ENCODE measurements at places on chromosomes 11 and 22. TPM values are rescaled to one million over a fixed set of nuclear protein-coding genes. Genes with fewer than 3 reads are reported as not detected.

GRCh38 chr11:12182676-12183541 is 72.5 kb downstream of the MICAL2 start:
- DNase-seq, result no peak
- H3K4me1 ChIP-seq, result no peaks in the 10 kb centered on the region
- H3K36me3 ChIP-seq, result no peaks in the 10 kb centered on the region
- no peak overlapping the region for H3K4me3 ChIP-seq
- H3K27me3 ChIP-seq, result no peaks in the 10 kb centered on the region
- no peak overlapping the region for H3K27ac ChIP-seq

DNA sequence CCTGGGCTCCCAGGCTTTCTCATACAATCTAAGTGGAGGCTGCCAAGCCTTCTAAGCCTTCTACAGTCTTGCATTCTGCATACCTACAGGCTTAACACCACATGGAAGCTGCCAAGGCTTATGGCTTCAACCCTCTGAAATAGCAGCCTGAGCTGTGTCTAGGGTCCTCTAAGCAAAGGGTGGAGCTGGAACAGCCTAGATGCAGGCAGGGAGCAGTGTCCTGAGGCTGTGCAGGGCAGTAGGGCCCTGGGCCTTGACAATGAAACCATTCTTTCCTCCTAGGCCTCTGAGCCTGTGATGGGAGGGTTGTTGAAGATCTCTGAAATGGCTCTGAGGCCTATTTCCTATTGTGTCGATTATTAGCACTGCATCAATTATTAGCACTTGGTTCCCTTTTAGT is 150.9 kb upstream of the GRK3 start:
- H3K4me3 ChIP-seq, result no peak overlapping the region
- no peak overlapping the region for H3K27ac ChIP-seq
- H3K27me3 ChIP-seq, result no peaks in the 10 kb centered on the region
- DNase-seq, result no peak
- no peaks in the 10 kb centered on the region for H3K36me3 ChIP-seq
- no peaks in the 10 kb centered on the region for H3K4me1 ChIP-seq

GRCh38 chr11:57792060-57792541 is 30.5 kb downstream of the CTNND1 start:
- no peaks in the 10 kb centered on the region for H3K4me1 ChIP-seq
- no peak overlapping the region for H3K27ac ChIP-seq
- no peaks in the 10 kb centered on the region for H3K36me3 ChIP-seq
- no peak overlapping the region for H3K4me3 ChIP-seq
- no peaks in the 10 kb centered on the region for H3K27me3 ChIP-seq

Gene HPX
- not detected for total RNA-seq

Gene PRDM11
- 2.7 TPM for total RNA-seq
